ENCODE measurements at places on chromosomes 1 and 21.

DNA sequence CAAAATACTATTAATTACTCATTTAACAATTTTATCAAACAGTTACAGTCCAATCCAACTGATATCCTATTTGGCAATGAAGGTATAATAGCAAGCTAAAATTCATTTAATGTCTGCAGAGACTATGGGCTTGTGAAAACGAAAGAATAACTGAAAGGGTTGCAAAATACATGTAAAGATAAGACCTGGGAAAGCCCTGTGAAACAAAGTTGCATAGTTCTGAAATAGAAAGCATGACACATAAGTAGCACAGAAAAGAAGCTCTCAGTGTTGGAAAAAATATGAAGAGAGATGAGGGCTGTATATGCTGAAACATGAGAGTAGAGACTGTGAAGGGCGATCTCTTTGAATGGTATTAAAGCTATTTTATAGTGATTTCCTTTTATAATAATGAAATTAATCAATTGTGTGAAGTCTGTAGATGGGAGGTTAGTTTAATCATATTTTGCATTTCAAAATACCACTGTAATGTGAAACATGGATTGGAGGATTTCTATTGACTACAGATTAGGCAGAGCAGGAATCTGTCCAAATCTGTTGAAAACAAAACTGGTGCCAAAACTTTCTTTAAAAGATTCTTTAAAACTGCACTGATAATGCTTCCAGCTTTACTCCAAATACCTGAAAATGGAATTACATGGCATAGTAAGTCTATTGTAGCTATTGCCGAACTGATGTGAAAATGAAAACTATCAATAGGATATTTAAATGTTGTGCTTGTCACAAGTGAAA lies 1518.9 kb upstream of the B3GALT2 start:
- no peak for DNase-seq

GRCh38 chr1:40762144-40762923 lies 21.3 kb upstream of the KCNQ4 start:
- no peak for DNase-seq

GRCh38 chr1:27394925-27395324 lies 2.5 kb downstream of the GPR3 start:
- DNase-seq, result no peak

- no peak for DNase-seq
These were observed 18.8 kb upstream of the PHLDA3 start for GRCh38 chr1:201487742-201488141.

- DNase-seq, result no peak
These were observed 2.8 kb upstream of the NRAS start for GRCh38 chr1:114719424-114719787.

- no peak for DNase-seq
These were observed 81.7 kb upstream of the VANGL1 start for GRCh38 chr1:115560027-115560426.

DNA sequence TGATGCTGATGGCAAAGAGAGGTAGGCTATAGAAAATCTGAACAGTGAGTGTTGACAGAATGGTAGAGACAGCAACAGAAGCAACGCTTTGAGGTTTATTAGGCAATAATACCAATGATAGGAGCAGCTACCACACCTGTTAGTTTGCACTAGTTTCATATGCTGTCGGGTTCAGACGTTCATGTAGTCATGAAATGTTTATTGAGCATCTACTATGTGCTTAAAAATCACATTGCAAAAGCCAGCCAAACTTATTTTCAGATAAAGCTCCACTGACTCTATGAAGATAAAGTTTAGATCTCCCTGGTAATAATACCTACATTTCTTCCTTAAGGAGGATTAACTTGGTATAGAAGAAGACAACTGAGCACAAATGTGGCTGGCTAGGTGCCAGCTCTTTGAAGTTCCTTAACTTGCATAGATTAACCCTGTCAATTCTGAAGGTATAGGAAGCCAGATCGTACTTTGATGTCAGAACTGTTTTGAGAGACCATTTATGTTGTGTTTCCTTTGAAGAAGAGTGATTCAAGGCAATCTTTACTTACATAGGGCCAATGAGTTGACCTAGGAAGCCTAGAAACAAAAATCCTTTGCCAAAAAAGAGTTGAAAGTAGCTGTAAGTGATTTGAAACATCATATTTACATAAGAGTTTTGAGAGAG lies 71.5 kb downstream of the DISP1 start:
- DNase-seq, result no peak

DNA sequence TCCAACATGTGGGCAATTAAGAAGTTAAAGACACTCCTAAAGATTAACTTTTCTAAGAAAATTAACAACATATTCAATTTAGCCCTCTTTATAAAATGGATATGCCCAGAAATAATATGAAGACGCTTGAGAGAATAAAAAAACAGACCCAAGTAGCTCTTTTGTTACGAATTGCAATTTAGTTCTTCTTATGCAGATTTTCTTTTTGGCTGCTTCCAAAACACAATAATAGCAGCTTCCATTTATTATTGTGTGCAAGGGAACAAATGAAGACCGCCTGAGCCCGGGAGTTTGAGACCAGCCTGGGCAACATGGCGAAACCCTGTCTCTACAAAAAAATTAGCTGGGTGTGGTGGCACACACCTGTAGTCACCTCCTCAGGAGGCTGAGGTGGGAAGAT lies 50.4 kb upstream of the BCL10 start:
- no peak for DNase-seq

GRCh38 chr1:38502758-38503157 lies 356.8 kb downstream of the RRAGC start:
- no peak for DNase-seq

DNA sequence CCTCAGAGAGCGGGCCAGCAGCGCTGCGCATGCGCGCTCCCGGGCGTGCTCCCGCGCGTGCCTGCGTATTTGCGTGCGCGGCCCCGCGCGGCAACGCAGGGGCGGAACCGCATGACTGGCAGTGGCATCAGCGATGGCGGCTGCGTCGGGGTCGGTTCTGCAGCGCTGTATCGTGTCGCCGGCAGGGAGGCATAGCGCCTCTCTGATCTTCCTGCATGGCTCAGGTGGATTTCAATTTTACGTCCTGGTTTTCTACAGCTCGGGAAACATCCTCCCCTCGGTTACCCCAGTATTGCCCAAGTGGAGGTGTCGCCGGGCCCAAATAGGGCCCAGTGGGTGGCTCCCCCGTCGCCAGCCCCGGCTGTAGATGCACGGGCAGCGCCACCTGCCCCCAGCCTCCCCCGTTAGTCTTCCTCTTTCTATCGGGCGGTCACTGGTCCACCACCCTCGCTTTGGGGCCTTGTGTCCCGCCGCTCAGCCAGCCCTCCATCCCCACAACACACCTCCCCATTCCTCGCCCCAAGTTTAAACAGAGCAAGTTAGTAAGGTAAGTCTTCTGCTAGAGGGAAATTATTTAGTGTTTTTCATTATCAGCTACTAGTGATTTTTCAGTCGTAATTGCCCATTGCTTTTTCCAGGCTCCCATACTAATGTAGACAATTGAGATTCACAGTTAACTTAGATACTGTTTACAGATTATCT lies at the start of gene LYPLAL1:
Gene LYPLAL1 (plus strand): TSS at position 121 of the 702 bp plus-strand sequence. CDS start 13 bp downstream, at position 134.
- DNase-seq, result peak; percentile 54

- DNase-seq, result no peak
These were observed 41.0 kb downstream of the KCNN3 start for GRCh38 chr1:154829062-154829461.

GRCh38 chr1:8374812-8375211 lies 56.9 kb downstream of the SLC45A1 start:
- no peak for DNase-seq

Data from activated CD8-positive, alpha-beta memory T cell treated with anti-CD3 and anti-CD28 coated beads for 1 hour (primary cell).